RPMI8226 (cell line): ENCODE measurements at places on chromosomes 6 and 20.

DNA sequence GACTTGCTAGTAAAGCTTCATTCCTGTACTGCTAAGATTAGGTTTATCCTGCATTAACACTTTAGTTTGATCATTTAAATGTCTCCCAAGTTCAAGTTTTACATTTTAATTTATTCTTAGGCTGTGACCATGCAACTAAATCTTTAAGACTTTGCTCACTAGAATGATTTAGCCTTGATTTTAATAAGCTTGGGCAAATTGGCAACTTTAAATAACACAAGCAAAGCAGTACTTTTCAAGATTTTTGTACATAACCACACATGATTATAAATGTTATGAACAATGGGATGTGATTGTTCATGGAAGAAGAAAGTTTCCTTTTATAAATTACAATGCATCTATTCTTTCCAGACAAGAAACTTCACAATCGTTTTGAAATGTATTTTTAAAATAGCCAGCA, 948.0 kb upstream of the EPHA7 start:
- no peak for DNase-seq

- no peak for DNase-seq
These were observed 41.9 kb downstream of the FOXP4 start for GRCh38 chr6:41588111-41588510.

DNA sequence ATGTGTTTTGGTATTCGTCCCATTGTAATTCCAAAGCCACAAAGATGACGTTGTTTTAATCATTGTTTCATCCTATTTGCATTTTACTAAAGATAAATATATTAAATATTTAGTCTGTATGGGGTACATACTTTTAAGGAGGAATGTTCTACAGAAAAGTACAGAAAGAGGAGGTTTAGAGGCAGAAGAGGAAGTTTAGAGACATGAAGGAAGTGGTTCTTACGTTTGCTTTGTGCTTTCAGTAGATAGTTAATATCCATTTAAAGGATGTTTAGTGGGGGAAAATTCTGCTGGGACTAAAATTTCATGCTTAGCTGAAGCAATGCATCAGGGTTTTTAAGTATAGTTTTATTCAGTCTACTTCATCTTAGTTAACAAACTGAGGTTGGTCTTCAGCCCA, 116.6 kb downstream of the CRYBG1 start:
- no peak for DNase-seq

DNA sequence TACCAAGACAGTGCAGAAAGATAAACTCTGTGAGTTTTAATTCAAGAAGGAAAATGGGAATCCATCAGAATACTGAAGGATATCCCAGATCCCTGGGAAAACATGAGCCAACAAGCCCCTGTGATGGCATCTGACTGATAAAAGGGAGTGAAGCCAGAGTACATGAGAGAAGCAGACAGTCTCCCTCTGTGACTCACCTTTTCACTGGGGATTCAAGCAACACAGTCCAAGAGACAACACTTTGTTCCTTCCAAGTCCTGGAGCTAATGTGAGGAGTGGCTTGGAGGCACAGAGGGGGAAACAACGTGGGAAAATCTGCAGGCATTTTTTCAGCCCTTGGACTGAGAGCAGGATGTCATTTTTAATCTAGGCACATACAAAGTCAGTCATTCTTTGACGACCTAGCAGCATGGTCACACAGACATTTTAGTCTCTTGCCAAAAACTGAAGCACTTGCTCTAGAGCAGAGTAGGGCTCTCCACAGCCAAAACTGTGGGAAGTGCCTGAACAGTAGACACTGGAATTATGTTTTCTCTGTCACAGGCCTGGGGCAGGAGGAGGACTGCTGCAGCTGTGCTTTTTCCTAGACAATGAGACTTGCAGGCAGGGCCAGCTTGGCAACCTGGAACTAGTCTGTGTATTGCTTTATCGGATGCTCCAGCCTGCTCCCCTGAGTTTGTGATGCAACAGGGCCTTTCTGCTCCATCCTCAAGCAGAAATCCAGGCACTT, 465.0 kb upstream of the GJE1 start:
- no peak for DNase-seq
